ENCODE measurements at places on chromosomes 7 and 10. TPM values are rescaled to one million over a fixed set of nuclear protein-coding genes. Genes with fewer than 3 reads are reported as not detected.
A peak's percentile ranks its signal among the peaks of the same experiment; 100 is the strongest.

PIP gene
- not detected for total RNA-seq

PIK3AP1 gene
- 24.1 TPM for total RNA-seq

GARIN1A gene
- 4.6 TPM for total RNA-seq

PITX3 gene
- not detected for total RNA-seq

LIPM gene
- not detected for total RNA-seq

AGAP4 gene
- total RNA-seq: 11.6 TPM

NUPR2 gene
- 4.0 TPM for total RNA-seq

NSUN6 gene
- total RNA-seq: 8.4 TPM

DIP2C gene
- total RNA-seq: 13.5 TPM

PRPS1L1 gene
- not detected for total RNA-seq

CRYGN gene
- not detected for total RNA-seq

FAM25A gene
- total RNA-seq: not detected

DNA sequence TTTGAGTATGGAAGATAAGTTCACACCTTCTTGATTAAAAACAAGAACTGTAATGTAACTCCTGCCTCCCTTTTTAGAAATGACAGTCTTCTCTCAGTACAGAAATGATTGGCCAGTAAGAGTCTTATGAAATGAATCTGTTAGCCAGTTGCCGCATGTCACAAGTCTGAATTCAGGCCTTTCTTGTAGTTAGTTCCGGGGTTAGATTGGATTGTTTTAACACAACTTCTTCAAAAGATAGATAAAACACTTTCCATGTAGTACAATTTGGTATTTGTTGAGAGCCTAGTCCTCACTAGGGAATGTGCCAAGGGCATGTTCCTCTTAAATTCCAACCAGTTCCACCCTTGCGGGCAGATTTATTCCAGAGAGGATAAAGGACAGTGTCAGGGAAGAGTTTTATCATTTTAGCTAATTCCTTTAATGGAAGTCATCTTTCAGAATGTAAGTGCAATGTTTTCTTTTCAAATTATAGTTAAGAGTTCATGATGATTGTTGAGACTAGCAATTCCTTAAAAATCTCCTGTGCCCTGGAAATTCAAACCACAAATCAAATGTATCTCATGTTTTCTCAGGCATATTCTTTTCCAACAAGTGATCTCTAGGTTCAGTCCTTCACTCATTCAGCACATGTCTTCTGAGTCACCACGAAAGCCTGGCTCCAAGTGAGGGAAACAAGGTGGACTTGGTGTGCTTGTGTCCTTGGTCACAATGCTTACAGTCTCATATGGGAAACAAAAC lies 4.1 kb downstream of the FHIP2A start:
- DNase-seq: no peak

DNA sequence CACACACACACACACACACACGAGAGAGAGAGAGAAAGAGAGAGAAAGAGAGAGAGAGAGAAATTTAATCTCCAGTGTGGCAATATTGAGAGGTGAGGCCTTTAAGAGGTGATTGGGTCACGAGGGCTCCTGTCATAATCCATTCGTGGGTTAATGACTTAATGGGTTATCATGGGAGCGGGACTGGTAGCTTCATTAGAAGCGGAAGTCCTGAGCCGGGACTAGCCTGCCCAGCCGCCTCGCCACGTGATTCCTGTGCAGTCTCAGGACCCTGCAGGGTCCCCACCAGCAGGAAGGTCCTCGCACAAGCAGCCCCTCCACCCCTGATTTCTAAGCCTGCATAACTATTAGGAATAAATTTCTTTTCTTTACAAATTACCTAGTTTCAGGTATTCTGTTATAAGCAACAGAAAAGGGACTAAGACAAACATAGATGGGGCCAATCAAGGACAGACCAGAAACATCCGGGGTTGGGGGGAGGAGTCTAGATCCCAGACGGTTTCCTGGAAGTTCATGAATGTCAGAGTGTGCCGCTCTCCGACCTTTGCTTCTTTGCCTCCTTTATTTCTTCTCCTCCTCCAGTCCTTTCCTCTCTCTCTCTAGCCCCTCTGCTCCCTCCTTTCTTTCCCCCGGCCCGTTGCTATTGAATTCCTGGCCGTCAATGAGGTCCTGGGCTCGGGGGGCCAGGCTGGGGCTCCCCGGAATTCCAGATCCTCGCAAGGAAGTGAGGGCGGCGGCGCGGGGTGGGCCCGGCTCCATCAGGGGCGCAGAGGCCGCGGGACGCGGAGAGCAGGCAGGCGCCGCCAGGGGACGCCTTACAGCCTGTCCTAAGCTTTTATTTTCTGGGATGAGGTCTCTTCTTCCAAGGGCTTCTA lies 146.8 kb downstream of the CYP26A1 start:
- DNase-seq: no peak

DNA sequence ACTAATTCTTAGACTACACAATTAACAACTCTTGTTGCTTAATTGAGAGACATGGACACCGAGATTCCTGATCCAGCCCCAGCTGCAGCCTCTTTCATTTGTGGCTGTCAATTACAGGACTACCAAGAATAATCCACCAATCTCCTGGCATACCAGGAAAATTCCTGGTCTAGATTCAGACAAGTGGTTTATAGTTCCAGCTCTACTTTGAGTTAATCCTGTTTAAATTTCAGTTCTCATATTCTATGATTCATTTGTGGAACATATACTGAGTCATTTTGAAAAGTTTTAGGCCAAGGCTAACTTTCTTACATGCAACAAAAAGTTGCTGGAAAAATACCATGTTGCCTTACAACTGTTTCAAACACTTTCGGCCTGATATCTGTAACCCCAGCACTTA lies 253.5 kb downstream of the MAGI2 start:
- no peak for DNase-seq

DNA sequence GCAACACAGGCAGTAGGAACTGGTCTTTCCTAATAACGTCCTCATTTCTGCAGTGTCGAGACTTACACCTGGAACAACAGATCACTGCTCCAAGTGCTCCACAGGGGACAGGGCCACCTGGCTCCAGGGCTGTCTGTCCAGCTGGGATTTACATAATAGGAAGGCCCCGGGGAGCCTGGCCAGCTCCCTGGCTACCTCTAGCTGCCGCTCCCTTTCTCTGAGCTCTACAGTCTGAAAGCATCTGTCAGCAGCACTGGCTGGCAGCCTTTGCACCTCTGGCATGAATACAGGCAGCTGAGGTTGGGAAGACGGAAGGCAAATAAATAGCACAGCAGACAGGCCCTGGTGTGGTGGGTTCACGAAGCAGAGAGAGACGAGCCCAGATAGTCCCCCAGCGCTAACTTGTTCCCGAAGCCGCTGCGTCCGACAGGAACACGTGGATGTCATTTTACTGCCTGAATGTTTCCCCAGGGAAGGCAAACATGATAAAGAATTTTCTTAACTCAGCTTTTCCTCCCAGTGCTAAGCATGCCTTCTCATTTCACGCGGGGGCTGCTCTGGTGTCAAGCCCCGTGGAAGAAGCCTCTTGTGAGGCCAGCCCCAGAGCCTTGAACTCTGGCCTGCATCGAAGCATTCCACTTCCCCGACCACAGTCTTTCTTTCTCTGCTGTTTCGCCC lies 105.4 kb downstream of the ITIH5 start:
- DNase-seq: no peak

DNA sequence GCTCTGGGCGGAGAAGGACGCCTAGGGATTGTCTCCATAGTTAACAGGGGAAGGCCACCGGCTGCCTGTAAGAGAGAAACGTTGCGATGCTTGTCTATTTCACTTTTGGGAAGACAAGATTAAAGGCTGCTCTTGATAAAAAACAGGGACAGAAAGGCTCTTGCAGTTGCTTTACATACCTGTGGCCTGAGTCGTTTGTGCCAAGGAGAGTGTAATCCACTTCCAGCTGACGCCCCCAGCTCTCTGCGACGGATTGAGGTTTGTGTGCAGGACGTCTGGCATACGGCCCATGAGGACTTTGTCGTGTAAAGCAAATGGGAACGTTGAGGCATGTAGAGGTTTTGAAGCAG lies 1.1 kb downstream of the MAP3K8 start:
- peak; percentile 58 for DNase-seq

- no peak for DNase-seq
Observed at GRCh38 chr7:30915751-30916150, 4.1 kb downstream of the AQP1 start.

DNA sequence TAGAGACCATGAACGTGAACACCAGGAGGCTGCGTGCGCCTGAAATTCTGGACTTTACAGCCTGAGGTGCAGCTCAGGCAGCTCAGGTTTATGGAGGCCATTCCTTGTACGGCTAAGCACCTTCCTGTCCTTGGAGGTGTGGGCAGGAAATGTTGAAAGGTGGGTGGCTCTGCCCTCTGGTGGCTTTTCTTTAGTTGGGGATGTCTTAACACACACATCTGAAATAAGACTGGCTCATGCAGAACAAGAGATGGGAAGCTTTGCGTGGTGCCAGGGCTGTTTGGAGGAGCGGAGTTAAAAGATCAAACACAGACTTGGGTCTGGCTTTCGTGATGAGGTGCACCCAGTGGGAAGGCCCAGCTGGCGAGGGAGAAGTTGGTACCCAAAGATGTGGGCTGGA lies 64.1 kb downstream of the DOCK1 start:
- no peak for DNase-seq

GRCh38 chr10:18687706-18688105 lies 28.5 kb downstream of the ARL5B start:
- DNase-seq: no peak

- DNase-seq: no peak
Observed at GRCh38 chr10:119241066-119241465, 33.7 kb downstream of the GRK5 start.

DNA sequence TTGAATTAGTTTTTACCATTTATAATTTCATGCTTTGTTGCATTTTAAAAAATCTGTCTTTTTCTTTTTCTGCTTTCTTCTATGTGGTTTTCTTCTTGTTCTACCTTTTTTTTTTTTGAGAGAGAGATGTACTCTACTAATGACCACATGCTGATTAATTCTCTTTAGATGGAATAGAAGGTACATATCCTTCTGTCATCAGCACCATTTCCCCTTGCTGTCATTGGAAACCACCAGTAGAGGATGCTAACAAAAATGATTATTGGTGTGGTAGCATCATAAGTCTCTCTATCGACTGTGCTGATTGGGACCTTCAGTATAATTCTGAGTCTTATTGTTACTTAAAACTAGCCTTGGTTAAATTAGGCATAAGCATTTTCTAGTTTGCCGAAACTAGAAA lies 3.6 kb downstream of the ZEB1 start:
- no peak for DNase-seq

DNA sequence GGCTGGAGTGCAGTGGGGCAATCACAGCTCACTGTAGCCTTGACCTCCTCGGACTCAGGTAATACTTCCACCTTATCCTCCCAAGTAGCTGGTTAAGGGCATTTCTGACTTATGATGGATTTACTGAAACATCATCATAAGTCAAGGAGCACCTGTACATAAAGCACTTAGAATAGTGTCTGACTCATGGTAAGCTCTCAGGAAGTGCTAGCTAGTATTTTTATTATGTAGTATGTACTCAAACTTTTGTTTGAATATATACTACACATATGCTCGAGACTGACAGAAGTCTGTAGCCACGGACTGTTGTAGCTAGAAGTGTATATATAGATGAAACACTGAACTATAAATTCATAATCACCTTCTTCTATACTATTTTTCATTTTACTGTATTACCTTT lies 107.5 kb upstream of the DNAJB12 start:
- DNase-seq: no peak

DNA sequence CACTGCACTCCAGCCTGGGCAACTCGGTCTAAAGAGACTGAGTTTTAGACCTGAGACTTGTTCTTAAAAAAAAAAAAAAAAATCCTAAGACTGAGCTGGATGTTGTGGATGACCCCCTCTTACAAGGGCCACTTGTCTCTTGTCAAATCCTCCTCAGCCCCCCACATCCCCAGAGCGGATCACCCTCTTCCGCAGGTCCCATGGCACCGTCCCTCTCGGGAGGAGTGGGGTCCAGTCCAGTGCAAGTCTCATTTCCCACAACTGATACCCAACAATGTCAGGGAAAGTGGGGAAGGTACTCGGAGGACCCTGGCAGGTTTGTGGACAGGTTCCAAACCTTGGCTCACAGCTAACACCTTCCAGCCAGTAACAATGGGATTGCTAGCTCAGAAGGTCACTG lies 100.3 kb downstream of the ELFN1 start:
- DNase-seq: no peak

GRCh38 chr7:67760971-67761370 lies 764.3 kb downstream of the TYW1 start:
- no peak for DNase-seq

DNA sequence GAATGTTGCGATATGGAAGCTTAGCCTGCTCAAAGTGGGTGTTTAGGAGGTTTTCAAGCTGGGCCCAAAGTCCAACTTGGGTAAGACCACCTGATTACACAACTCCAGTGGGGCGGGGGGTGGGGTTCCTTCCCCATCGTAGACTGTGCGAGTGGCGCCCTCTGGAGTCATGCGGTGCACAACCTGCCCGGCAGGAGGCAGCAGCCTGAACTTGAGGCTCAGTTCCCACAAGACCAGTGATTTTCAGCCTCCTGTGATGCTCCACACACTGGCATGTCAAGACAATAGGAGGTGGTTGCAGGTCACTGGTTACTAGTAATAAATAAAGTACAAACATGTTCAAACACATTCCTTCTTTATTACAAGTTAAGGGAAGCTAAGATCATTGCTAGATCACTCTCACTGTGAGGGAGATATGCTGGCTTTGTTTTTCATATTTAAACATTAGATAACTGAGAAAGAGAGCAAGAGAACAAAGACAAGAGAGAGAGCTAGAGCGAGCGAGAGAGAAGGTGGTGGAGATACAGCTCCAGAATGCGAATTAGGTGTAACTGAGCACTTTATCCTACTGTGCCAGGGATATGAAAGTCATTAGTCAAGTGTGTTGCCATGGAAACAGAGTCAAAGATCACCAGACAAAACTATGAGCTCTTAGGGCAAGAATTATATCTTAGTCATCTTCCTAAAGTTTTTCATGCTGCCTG lies 97.4 kb upstream of the BMPER start:
- no peak for DNase-seq

Measured in upper lobe of left lung (tissue), 6 donors.